ENCODE measurements at places on chromosomes 3 and 15.

GRCh38 chr3:37558580-37558979 is 303.1 kb upstream of the CTDSPL start:
- DNase-seq = no peak

DNA sequence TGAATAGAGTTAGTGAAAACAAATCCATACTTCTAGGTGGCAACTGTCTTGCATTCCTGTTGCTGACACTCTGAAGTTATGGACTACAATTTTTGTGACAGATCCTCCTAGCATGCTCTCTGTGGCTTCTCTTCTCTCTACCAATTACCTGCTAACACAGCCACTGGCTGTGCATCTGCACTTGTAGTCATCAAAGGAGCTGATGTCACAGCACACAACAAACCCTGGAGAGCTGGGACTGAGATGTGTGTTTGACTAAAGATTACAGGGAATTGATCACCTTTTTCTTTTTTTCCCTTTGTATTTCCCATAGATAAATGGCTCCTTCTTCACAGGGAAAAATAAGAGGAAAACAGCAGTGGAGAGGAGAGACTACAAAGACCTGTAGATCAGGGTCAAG is 278.4 kb upstream of the CCDC54 start:
- DNase-seq = no peak

GRCh38 chr3:21830541-21830940 is 79.5 kb upstream of the ZNF385D start:
- DNase-seq = no peak

DNA sequence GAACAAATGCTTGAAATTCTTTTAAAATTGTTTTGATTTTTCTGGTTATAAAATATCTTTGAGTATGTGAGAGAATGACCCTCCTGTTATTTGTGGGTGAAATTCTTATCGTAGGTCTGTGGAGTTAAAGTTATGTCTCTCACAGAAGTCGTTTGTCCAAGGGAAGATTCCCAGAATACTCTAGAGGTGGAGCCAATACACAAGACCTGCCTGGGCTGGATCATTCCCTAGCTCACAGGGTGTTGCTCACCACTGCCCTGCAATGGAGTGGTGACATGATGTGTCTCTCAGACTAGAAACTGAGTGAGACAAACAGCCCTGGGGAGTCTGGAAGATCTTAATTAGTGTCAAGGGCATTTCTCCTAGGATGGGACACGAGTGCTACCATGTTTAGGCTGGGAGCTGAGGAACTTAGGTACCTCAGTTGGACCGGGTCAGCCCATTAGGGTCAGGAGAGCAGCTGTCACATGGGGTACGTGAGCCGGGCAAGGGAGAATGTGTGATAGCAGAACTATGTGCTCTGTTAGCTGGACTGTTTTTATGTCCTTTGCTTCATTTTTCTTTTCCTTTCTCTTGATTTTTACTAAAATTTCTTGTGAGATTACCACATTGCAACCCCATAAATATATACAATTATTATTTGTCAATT is 53.6 kb upstream of the MYO5C start:
- no peak for DNase-seq

DNA sequence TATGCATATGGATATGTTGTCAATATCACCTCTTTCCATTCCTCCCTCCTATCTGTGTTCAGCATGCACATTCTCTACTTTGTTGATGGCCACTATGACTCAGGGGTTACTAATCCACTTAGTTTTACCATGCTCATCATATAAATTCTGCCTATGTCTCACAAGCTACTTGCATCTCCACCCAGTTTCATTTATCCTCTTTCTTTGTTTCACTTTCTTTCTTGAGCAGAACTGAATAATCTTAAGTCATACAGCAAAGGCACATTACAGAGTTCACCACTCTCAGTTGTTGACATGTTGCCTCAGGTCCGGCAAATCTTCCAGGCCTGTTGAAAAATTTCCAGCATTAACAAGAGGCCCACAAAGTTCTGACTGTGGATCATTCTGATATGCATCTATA is 71.5 kb downstream of the SSR3 start:
- no peak for DNase-seq

- DNase-seq = no peak
These were observed 154.5 kb upstream of the TBL1XR1 start for GRCh38 chr3:177351757-177352158.

- no peak for DNase-seq
These were observed 46.4 kb upstream of the CFAP161 start for GRCh38 chr15:81087694-81088093.

DNA sequence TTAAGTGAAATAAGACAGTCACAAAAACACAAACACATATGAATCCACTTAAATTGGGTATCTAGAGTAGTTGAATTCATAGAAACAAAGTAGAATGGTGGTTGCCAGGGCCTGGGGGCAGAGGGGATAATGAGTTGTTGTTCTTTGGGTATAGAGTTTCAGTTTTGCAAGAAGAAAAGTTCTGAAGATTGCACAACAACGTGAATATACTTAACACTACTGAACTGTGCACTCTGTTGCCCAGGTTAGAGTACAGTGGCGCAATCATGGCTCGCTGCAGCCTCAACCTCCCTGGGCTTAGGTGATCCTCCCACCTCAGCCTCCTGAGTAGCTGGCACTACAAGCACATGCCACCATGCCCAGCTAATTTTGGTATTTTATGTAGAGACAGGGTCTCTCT is 14.9 kb downstream of the GRAMD2A start:
- no peak for DNase-seq

DNA sequence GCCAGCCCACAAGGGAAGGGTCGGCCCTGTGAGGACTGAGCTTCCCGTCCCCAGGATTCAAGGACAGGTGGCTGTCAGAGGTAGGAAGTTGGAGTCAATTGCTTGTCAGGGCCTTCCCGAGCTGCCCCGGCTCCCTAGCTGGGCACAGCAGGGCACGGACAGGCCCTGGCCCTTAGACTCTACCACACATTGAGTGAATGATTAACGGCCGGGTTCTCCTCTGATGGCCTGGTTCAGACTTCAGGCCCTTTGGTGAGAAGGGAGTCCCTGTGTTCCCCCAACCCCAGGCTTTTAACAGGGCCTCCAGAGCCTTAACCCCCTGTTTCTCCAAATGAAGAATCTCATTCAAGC is 16.4 kb upstream of the FGD5 start:
- DNase-seq = no peak

DNA sequence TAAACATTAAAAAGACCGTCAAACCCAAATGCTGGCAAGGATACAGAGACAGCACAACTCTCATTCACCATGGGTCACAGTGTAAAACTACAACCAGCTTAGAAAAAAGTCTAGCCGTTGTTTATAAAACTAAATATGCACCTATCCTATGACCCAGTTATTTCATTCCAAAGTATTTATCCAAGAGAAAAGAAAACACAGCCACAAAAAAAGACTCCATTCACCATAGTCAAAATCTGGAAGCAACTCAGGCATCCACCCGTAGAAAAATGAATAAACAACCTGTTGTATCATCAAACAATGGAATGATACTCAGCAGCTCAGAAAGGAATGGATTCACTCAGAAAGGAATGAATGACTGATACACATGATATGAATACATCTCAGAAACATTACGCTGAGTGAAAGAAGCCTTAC is 28.6 kb downstream of the PLD1 start:
- DNase-seq = no peak

DNA sequence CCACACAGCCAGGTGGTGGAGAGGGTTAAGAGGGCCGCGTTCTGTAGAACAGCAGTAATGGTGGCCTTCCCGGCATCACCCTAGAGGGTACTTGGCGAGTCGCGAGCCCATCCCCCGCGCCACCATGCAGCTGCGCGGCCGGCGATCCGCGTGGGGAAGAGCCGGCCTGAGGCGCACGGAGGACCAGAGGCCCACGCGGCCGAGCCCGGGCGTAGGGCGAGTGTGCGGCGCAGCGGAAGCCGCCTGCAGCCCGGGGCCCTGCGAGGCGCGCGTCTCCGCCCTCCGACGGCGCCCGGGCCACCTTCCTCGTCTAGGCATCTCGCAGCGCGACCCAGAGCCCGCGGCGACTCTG is 423 bp downstream of the TKT start:
- no peak for DNase-seq

DNA sequence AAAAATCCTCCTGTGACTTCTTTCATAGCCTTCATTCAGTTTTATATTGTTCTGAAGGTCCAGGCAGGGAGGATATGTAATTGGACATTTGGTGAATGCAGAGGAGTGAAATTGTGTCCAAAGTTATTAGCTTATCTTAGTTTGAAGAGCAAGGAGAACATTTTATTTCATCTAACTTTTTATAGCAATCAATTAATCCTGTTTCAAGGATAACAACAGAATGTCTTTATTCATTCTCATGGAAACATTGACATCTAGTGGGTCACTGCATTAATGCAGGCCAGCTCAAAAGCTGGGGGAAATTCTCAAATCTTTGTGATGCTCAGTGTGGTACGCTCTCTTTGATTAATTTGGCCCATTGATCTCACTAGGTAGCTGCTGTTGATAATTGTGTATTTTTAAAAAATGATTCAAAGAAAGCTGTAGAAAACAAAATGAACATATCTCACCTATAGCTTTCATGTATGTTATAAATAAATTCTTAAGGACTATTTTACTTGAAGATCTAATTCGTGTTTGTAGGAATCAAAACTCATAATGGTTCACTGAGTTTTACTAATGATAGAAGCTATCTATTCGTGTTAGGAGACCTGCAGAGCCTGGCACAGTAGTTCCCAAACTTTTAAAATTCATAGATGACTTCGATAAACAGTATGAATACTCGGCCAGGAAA is 150.8 kb upstream of the KCNMB2 start:
- DNase-seq = no peak

GRCh38 chr3:176928582-176928931 is 268.7 kb downstream of the TBL1XR1 start:
- no peak for DNase-seq

GRCh38 chr3:82093641-82094040 is 332.2 kb upstream of the GBE1 start:
- DNase-seq = no peak

- no peak for DNase-seq
These were observed 19.8 kb downstream of the DGKG start for GRCh38 chr3:186342197-186342596.

DNA sequence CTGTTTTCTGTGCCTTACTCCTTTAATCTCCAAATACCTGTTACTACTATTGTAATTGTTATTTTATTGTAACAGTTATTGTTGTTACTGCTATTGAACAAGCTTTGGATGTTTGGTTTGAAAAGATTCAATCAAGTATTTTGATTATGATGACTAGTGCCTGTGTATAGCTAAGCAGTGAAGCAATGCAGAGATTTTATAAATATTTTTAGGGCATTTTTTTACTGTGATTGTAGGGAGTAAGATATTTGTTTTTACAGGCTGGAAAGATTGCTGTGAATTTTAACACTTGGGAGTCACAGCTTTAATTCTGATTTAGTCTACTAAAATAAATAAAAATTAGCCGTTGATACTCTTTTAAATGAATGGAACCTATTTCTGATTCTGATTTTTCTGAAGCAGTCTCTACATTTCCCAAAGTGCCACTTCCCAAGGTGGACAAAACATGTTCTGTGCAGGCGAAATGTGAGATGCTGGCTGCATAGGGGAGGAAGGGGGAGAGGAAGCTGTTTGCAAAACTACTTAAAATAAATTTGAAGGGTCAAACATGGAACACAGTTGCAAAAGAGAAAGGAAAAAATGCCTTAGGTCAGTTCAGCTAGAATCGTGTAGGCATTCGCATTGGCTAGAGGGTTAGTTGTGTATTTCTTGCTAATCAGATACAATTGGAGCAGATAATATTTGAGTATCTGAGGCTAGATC is 25.7 kb downstream of the EEFSEC start:
- DNase-seq = no peak

DNA sequence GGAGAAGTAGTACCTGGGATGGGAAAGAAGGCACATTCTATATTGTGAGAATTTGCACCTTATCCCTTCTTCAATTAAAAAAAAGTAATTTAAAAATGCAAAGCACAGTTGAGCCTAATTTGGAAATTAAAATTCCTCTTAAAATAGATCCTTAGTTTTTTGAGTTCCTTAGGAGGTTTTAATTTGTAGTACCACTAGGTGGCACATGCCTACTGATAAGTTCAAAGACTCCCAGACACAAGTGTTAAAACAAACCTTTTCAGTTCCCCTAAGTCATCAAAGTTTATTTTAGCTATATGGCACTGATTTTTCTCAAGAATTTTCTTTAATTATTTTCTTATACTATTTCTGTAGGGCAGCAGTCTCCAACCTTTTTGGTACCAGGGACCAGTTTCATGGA is 127.6 kb upstream of the AZI2 start:
- no peak for DNase-seq

- no peak for DNase-seq
These were observed 47.8 kb downstream of the KBTBD8 start for GRCh38 chr3:67045711-67046465.

DNA sequence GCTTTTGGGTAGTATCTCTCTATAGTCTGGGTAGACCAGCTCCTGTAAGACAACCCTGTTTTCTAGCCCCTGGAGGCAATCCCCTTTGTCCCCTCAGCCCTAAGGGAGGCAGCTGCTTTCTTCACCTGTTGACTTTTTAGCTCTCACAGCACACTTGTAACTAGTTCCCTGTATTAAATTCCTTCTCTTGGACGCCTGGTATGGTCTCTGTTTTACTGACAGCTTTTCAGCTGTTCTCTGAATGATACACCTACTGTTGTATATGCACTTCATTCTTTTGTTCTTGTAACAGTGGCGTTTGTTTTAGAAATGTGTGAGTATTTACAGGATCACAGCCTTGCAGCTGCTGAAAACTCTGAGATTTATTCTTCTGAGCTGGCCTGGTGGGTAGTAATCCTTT is 413.0 kb upstream of the RBMS3 start:
- no peak for DNase-seq

GRCh38 chr15:67744331-67745072 is 80.8 kb upstream of the SKOR1 start:
- DNase-seq = no peak

- DNase-seq = no peak
These were observed 101.7 kb upstream of the MANF start for GRCh38 chr3:51283421-51283820.

DNA sequence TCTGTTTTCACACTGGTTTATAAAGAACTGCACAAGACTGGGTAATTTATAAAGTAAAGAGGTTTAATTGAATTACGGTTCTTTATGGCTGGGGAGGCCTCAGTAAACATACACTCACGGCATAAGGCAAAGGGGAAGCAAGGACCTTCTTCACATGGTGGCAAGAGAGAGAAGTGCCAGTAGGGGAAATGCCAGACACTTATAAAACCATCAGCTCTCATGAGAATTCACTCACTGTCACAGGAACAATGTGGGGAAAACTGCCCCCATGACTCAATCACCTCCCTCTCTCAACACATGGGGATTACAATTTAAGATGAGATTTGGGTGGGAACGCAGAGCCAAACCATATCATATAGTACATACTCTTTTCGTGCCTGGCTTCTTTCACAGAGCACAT is 42.4 kb downstream of the MAP2K1 start:
- no peak for DNase-seq

Measured in stimulated activated CD8-positive, alpha-beta memory T cell treated with anti-CD3 and anti-CD28 coated beads, Interleukin-7, amount 100 ng/mL, for 1 hour (primary cell).